Calu3 (cell line): ENCODE measurements at places on chromosomes 6 and 20.

DNA sequence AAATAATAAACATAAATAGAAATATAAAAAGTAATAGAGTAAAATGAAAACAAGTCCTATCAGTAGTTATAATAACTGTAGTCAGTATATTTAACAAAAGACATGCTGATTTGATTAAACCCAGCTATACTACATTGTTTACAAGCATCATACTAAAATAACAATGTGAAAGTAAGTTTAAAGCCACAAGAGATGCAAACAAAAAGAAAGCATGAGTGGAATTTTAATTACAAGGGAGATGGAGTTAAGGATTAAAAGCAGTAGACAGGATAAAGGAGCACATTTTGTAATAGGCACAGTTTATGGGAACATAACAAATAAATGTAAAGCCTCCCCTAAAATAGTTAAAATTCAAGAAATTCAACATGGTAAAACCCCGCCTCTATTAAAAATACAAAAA lies 41.5 kb downstream of the SENP6 start:
- DNase-seq = no peak

DNA sequence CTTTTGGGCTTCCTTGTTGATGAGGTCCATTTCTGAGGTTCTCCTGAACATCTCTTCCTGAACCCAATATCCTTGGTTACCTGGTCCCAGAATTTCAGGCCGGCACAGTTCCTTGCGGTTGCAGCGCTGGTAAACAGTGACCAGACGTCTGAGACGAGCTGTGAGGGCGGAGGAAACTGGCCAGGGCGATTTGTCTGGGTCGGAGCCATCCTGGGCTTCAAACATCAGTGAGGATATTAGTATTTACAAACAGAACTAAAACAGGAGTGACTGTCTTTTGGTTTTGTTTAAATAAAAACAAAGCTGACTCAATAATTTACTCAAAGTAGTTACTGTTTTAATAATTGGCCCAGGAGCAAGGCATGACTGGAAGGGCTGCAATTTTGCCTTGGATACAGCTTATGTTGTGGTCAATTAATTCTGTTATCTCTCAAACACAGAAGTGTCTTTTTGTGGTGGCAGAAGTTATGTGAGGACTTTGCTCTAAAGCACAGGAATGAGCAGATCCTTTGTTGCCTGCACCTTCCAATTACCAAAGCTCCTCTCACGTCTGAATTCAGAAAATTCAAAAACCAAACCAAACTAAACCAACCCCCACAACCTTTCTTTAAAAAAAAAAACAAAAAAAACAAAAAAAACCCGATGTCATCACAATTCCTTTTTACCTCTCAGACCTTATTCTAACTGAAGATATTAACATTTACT lies 58.7 kb upstream of the EMILIN3 start:
- DNase-seq = no peak

DNA sequence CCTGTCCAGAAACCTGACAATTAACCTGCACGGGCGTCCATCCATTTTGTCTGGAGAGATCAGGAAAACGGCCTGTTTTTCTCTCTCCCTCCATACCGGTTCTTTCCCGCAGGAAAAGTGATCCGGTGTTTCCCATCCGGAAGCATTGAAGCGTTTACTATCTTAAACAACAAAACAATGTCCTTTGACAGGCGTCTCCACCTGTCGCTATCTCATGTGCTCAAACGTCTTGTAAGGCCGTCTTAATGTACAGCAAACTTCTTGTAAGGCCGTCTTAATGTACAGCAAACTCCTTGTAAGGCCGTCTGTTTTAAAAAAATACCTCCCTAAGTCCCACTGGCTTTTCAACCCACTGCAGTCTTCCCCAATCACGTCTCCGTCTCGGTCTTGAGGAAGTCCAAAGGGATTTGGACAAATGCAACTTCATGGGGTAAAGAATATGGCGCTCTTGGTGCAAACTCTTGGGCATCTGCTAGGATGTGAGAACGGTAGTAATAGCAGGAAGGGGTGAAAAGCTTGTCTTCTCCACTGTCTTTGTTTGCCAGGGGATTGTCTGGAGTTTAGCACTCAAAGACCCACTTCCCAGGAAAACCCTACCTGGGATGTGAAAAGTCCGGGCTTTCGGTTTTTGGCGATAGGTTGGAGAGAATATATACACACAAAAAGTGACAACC lies 29.9 kb upstream of the TRIM27 start:
- DNase-seq = peak; percentile 26

- DNase-seq = no peak
These were observed 183.1 kb downstream of the UBE3D start for GRCh38 chr6:82882363-82883023.

DNA sequence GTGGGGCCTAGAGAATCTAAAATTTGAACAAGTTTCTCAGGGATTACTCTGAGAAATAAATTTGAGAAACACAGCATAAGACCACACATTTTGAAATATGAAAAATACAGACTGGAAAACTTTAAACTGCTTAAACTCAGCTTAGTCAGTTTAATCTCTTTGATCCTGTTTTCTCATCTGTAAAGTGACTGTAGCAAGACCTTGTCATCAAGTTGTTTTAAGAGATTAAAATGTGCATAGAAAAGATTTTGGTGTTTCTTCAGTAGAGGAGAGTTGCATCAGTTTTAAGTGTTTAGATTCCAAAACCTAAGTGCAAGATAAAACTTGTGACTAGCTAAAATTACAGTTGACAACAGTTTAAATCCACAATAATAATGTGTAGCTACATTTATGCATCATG lies 8.1 kb upstream of the BCKDHB start:
- DNase-seq = no peak

DNA sequence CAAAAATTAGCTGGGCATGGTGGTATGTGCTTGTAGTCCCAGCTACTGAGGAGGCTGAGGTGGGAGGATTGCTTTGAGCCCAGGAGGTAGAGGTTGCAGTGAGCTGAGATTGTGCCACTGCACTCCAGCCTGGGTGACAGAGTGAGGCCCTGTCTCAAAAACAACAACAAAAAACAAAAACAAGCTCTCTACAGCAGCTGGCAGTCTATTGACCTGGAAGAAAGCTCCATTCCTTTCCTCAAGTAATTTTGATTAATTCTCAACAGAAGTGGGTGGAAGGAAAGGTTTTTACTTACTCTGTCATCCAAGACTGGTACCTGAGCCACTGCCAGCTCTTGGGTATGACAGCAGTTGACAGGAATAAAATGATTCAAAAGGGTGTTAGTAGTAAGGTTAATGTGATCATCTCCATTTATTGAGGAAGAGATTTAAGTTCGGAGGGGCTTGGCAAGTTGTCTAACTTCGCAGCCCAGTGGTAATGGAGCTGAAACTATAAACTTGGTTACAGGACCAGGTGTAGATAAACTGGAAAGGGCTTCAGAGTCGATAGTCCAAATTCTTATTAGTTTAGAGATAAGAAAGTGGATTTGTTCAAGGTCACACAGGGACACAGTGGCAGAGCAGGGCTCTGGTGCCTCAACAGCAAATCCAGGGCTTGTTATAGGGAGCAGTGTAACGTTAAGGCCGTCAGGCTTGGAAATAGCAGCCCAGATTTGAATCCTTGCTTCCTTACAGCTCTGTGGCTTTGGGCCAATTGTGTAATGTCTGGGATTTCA lies 14.8 kb downstream of the SRSF3 start:
- DNase-seq = no peak

DNA sequence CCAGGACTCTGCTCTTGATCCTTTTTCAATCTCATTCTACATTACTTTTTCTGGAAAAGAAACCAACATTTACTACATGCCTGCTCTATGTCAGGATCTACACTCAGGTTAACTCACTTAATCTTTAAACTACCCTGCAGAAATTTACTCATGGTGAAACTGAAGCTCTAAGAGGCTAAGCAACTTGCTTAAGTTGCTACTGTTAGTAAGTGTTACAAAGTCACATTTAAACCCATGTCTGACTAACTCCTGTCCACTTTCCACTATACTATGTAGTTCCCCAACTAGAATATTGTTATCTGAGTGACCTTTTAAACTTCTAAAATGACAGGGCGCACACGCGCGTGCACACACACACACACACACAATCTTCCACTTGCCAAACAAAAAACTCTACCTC lies 5.0 kb downstream of the CEP162 start:
- no peak for DNase-seq

- no peak for DNase-seq
These were observed 104.5 kb downstream of the DHX35 start for GRCh38 chr20:39066471-39067242.
